Foreskin keratinocyte (primary cell): ENCODE measurements at places on chromosomes 6 and 20.

- DNase-seq, result no peak
Measured at GRCh38 chr6:104326173-104327001, 533.3 kb downstream of the HACE1 start.

- DNase-seq, result no peak
Measured at GRCh38 chr20:63587776-63588591, 13.9 kb upstream of the HELZ2 start.

- peak; percentile 19 for DNase-seq
Measured at GRCh38 chr6:101931766-101932165, 538.3 kb downstream of the GRIK2 start.

GRCh38 chr6:143092768-143093167, 32.1 kb downstream of the AIG1 start:
- no peak for DNase-seq

GRCh38 chr6:18240230-18240629, 24.1 kb downstream of the DEK start:
- no peak for DNase-seq

GRCh38 chr20:59157961-59158541, 5.6 kb upstream of the ZNF831 start:
- peak; percentile 9 for DNase-seq

DNA sequence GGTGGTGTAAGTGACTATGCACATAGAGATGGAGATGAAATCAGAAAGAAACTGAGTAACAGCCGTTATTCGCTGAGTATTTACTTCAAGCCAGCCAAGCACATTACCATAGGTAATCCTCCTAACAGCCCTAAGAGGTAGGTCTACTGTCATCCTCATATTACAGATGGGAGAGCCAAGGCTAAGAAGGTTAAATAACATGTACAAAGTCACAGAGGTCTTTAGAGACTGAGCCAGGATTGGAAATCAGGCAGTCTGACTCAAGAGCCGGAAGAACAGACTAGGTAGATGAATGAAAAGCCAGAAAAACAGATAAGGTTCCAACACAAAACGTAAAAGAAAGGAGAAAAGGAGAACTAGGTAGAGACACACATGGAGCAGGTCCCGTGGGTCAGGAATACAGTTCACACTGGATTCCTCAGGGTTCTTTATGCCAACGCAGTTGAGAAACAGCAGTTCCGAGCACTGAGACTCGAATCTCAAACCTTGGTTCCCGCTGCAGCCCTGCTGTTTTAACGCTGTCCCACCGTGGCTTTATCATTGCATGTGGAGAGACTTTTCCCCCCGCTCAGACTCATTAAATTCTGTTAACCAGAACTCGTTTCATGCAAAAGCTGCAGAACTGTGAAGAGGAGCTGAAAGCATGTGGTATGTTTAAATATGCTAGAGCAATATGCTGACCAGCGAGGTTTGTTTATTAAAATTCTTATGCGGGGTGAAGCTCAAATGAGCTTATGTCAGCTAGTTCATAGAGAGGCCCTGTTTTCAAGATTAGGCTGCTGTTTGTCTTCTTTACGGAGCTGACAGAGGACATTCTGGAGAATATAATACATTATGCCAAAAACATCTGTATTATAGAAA, 537.9 kb downstream of the CD83 start:
- DNase-seq, result no peak

DNA sequence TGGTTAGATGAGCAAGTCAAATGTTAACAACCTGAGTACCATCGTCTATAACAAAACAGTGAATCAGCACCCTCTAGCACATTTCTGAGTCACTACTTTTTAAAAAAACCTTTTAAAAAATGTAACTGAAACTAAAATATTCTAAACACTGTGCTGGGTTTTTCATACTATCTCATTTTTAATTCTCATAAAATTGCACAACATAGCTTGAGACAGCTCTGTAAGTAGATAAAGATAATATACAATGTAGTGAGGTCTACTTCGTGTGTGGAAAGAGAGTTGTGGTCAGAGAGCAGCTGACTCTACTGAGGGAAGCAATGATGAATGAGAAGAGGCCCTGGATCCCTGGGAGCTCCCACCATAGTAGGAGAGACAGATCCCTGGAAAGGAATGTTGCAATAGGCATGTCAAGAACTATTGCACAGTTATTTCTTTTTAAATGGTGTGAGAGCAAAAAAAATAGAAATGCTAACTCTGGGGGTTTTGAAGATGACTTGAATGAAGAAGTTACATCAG, 13.6 kb upstream of the CALHM6 start:
- DNase-seq, result peak; percentile 82

DNA sequence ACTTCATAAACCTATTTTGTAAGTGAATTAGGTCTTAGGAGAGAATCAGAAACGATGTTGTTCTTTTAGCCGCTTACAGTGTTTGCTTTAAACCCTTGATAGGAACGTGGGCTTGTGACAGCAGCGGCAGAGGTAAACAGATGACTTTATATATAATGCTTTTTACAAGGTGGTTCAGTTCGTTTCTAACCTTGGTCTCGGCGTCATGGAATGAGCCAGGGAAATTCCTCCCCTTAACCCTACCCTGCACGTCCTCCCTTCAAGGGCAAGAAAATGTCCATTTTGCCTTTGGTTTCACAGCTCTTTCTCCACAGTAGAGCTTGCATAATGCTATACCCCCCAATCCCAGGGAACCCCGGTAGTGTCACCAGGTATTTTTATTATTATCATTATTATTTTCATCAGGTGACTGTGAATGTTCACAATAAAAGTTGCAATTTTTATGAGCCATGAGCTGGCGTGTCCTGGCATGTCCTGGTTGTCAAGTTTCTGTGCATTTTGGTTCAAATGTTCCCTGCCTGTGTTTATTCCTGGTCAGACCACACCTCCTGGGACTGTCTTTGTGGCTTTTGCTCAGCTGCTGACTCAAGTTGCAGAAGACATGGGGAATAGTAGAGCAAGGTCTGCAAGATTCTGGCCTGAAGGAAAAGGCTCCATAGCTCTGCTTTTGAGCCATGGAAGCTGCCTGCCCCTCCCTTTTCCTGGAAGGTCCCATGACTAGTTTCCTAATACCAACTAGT, 112.8 kb upstream of the BMP2 start:
- peak; percentile 87 for DNase-seq

GRCh38 chr20:61765081-61765870, 300.4 kb downstream of the TAF4 start:
- no peak for DNase-seq

GRCh38 chr6:12522347-12522746, 194.2 kb upstream of the PHACTR1 start:
- peak; percentile 35 for DNase-seq

- DNase-seq, result no peak
Measured at GRCh38 chr20:45822857-45823256, 4.3 kb downstream of the TNNC2 start.

DNA sequence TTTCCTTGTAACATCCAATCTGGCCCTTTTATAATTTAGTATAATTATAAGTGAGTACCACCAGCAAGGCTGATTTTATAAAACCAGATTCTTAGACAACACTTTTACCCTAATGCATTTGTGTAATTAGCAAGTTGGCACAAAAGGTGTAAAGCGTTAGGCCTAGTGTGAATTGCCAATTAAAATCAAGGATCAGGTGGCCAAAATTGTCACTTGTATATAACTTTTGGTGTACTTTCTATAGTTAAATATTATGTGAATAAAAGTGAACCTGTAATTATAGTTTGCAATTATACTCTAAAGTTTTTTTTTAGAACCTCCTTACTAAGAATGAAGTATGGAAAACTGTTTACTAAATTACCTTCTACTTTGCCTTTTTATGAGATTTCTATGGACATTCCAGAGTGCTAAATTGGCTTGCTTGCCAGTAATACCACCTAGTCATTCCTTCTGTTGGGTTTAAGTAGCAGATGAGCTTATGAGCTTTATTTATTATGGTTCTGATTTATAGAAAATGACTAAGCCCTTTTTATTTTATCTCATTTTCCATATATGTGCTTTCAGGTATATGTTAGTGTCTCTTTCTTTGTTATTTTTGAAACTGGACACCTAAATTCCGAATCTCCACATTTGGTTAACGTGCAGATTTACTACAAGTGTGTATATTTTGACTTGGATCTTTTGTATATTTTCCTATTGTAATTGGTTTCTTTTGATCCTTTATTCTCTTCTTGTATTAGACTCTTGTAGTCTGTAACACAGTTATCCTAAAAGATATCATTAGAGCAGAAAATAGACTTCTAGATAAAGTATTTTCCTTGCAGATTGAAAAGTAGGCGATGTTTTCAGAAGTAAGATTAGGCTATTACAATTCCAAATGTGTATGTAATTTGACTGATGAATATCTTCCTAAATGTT, 3.9 kb downstream of the STXBP5 start:
- no peak for DNase-seq

DNA sequence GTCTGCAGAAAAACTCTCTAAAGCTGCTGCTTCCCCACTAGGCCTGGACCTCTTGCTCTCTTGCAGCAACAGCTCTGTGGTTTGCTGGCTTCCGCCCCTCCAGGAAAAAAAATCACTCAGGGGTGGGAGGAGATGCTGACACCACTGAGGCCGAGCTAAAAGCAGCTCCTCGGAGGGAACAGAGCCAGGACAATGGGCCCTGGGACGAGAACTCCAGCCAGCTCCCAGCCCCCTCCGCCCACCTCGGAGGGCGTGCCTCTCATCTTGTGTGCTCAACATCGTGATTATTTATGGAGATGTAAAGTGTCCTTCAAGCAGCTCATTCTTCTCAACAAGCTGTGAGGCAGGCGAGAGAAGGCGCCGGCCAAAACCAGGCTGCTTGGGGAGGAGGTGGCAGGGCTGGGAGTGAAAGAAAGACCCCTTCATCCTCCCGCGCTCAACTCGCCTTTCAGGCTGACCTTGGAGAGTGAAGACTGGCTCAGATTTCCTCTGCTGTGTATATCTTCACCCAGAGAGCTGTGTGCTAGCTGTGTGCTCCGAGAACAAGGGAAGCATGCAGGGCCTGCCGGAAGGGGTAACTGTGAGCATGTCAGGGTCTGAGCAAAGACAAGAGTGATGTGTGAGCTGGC, 53.5 kb upstream of the LRFN2 start:
- no peak for DNase-seq

- DNase-seq, result no peak
Measured at GRCh38 chr6:4209196-4209595, 73.8 kb upstream of the ECI2 start.

DNA sequence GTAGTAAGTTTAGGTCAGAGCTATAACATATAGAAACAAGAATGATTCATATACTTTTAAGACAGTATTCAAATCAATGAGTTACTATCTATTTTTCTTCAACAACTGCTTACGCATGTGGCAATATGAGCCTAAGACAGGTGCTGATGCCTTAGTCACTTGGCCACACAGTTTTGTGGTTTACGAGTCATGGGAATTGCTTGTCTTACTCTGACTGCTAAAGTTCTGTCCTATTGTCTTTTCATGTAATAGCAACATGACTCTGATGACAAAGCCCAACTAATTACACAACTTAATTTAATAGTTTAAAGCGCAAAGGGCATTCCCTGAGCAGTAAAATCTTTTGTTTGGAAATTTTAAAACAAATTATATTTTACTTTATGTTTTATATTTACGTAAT, 159.3 kb upstream of the CENPW start:
- DNase-seq, result peak; percentile 97

DNA sequence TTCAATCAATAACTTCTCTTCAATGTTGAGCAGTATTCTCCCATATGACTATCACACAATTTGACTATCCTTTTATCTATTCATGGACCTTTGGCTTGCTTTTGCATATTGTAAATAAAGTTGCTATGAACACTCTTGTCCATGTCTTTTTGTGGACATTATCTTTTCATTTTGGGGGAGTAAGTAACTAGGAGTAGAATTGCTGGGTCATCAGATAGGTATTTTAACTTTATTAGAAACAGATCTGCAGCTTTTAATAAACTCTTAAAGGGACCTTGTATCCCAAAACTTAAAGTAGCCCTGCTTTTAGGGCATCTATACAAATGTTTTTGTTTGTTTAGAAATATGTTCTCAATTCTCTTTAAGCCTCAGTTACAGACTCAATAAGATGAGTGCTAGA, 614.2 kb upstream of the CITED2 start:
- DNase-seq, result no peak

DNA sequence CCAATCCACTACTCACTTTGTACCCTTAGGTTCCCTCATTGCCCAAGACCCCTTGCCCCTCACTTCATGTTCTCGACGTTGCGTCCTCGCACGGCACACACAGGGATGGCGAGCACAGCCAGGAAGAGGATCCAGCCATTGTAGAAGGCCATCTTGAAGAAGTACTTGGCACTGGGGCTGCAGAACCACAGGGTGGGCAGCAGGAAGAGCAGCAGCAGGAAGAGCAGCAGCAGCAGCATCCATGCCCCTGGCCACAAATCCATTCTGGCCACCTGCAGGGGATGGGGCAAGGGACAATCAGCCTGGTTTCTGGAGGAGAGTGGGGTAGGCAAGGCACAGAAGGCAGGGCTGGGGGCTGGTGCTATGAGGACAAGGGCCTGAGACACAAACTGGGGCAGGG, 4.7 kb downstream of the AGPAT1 start:
- no peak for DNase-seq

DNA sequence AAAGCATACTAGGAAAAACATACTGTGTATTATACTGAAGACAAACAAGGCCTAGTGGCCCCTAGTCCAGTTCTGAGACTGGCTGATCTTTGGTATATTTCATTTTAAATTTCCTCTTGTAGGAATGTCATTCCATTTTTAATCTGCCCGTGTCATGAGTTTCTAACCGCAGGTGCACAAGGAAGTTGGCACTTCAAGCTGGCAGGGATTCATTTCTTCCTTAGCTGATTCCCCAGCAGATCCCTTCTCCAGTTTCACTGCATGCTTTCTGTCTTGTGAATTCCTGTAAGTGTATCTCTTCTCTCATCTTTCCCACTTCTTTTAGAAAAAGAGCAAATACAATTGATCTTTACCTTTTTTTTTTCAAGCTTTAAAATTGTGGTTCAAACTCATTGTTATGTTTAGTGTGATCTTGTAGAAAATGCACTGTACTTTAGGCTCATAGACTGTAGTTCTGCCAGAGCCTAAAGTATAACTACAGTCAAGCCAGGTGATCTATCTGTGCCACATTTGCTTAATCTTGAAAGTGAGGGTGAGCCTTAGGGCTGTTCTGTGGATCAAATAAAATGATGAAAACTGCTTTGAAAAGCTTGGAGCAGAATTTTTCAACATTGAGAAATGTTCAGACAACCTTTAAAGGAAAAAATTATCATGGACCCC, 37.0 kb downstream of the RNF217 start:
- DNase-seq, result no peak

- no peak for DNase-seq
Measured at GRCh38 chr20:41991412-41991811, 373.2 kb upstream of the CHD6 start.

- no peak for DNase-seq
Measured at GRCh38 chr6:170516783-170517616, 36.1 kb downstream of the PSMB1 start.

GRCh38 chr6:11853678-11854407, 75.2 kb upstream of the ADTRP start:
- DNase-seq, result no peak

DNA sequence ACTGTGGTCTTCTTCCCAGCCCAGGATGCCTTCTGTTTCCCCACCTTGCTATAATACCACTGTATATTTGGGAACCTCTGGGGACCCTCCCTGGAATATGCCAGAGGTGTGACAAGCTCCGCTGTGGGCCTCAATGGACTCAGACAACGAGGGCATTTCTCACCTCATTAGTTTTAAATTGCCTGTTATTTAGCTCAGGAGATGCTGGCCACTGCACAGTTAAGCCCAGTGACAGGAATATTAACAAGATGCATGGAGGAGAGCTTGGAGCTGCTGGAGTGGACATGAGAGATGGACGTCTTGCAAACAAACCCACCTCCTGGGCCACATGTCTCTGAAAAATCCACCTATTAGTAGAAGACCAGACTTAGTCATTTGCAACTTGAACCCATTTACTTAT, 435.2 kb upstream of the CHD6 start:
- DNase-seq, result no peak
